ENCODE measurements at places on chromosomes 3 and 15.

- no peak for DNase-seq
These were observed 27.6 kb upstream of the VILL start for GRCh38 chr3:37963016-37963415.

DNA sequence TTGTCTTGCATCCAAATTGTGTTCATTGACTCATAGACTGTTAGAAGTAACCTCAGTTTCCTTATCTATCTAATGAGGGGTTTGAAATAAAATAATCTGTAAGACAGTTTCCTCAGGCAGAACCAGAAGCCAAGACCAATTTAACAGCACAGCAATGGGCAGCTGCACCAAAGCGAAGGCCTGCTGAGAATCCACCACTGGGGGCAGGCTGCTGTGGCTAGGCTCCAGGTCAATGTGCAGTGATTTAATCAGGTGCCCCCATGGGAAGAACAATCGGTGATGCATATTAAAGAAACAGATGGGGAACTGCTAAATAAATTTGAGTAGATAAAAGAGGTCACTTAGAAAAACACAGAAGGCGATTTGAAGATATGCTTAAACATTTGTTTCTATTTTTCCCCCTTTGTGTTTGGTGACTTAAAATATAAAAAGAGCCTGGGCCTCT is 28.0 kb upstream of the TMOD3 start:
- no peak for DNase-seq

DNA sequence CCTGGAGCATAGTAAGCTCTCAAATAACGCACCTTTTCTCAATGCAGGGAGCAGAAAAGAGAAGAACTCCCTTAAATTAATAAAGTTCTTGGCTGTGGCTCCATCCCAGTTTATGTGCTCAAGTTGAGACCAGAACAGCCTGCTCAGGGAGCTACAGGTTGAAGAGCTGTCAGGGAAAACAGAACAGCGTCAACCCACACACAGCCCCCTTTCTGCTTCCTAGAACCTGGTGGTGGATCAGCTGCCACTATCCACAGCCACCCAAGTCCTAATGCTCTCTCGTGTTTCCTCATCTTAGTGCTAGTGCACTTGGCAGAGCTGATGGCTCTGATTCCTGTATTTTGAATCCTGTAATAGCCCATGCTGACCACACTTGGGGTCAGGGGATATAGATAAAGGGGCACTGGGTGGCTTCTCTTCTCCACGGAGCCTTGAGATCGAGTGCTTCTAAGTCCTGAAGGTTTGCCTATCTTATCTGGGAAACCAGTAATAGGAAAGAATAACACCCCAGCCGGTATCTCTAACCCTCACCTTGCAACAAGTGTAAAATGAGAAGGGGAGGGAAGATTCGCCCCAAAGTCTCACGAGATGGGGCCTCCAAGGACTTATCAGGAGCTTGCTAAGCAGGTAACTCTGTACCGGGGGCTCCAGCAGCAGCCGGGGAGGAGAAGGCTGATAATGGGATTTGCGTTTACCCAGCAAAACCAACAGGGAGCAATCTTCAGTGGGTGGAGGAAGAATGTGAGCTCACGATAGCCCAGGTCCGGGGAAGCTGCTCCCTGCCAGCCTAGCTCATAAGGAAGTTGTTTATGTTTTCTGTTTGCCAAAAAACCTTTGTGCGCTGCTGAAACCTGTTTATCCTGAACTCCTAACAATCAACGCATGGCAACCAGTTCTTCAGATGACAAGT is 136.2 kb upstream of the ICE2 start:
- DNase-seq, result no peak

DNA sequence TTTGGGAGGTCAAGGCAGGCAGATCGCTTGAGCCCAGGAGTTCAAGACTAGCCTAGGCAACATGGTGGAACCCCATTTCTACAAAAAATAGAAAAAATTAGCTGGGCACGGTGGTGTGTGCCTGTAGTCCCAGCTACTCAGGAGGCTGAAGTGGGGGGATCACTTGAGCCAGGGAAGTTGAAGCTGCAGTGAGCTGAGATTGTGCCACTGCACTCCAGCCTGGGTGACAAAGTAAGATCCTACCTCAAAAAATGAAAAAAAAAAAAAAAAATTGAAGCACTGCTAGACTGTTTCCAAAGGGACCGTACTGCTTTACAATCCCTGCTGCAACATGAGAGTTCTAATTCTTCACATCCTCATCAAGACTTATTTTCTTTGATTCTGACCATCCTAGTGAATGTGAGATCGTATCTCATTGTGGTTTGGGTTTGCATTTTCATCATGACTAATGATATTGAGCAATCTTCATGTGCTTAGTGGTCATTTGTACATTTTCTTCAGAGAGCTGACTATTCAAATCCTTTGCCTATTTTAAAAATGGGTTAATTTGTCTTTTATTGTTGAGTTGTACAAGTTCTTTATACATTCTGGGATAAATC is 10.8 kb downstream of the CMTM8 start:
- no peak for DNase-seq

DNA sequence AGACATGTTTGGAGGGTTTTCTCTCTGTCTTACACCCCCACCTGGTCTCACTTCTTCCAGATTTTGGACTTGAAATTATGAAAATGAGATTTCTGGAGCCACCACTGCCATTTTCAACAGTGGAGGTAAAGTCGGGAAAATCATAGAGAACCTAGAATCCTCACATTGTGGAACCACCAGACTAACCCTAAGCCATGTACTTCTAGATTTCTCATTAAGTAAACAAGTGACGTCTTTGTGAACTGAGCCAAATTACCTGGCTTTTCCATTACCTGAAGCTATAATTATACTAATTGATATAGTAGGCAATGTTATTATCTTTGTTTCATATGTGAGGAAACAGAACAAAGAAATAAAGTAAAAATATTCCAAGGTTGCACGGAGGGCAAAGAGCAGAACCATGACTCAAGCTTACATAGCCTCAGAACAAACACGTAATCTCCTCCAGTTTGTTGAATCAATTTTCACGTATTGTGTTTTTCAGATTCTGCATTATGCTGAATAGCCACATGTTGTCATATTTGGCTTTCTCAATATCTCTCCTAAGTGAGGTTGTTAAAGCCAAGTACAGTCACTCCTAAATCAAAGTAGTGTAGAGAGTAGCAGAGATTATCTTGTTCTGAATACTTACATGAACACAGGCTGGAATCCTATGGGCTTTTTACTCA is 101.3 kb upstream of the CMC1 start:
- no peak for DNase-seq

DNA sequence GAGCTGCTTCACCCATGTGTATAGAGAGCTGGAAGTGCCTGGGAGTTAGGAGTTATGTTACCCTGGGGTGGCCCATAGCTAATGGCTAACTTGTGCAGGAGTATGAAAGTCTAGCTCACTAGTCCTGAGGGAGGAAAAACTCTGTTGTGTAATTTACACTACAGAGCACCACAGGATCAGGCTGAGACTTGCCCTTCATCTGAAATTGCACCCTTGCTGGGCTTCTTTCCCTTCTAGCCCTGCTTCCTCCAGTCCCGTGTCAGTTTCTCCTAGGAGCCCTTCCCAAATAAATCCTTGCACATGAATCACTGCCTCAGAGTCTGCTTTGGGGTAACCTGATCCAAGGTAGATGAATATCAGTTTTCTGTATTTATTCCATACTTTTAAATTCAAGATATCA is 40.0 kb downstream of the CTXND1 start:
- DNase-seq, result no peak

DNA sequence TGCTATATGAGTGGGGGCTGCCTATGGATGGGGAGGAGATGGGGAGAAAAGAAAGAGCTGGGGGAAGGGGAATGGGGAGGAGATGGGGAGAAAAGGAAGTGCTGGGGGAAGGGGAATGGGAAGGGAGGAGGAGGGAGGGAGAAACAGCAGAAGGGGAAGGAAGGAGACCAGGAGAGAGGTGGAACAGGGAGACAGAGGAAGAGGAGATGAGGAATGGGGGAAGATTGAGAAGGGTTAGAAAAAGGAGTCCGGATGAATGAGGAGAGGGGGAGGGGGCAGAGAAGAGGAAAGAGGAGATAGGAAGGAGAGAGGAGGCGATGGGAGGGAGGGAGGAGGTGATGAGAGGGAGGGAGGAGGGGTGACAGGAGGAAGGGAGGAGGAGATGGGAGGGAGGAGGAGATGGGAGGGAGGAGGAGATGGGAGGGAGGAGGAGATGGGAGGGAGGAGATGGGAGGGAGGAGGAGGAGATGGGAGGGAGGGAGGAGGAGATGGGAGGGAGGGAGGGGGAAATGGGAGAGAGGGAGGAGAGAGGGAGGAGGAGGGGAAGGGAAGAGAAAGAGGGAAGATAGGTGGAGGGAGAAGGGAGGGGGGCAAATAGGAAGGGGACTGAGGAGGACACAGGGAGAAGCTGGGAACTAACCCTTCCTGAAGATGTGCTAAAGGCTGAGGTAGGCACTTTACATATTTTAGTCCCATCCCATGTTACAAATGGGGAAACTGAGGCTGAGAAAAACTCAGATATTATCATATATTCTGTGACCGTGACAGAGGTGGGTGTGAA is 6.6 kb upstream of the BCL2L10 start:
- DNase-seq, result no peak

DNA sequence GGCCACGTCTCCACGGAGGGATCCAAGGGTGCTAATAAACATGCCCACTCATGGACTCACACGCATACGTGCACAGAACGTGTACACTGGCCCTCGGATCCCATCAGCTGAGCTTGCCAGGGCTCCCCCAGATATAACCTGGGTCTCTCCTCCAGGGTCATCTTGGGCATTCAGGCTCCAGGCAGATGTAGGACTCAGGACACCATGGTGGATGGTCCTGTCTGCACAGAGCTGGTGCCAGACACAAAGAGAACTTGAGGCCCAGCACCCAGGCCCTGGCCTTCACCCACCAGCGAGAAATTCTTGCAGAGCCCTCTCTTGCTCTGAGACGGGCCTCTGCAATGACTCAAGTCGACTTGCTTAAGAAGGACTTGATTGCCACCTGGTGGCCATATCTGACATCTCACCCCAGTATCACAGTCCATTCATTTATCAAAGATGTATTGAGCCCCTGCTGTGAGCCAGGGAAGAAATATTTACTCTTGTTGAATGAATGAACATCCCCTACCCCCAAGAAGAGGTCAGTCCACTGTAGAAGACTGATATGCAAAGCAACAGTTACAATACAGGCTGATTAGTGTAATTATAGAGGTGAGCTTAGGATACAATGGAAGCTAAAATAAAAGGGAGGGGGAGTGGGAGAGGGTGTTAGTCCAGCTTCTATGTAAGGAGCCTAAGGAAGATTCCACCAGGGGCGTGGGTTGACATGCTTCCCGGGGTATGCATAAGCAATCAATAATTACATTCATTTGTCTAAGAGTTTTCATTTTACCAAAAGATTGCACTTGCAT is 34.2 kb upstream of the VPS8 start:
- peak; percentile 77 for DNase-seq

DNA sequence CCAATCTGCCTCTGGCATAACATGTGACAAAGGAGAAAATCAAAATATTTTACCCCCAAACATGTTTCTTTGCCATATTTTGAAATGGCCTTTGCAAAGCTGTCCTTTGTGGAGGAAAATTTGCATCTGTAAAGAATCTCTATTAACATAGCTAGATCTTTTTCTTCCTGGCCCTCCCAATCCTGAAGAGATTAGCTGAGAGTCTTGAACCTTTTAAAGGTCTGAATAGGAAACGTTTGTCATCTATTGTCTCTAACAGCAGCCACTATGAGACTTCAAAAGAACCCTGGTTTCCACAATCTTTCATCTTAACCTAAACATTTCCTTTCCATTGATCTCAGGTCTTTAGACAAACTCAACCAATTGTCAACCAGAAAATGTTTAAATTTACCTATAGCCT is 520.9 kb upstream of the TGFBR2 start:
- DNase-seq, result no peak

DNA sequence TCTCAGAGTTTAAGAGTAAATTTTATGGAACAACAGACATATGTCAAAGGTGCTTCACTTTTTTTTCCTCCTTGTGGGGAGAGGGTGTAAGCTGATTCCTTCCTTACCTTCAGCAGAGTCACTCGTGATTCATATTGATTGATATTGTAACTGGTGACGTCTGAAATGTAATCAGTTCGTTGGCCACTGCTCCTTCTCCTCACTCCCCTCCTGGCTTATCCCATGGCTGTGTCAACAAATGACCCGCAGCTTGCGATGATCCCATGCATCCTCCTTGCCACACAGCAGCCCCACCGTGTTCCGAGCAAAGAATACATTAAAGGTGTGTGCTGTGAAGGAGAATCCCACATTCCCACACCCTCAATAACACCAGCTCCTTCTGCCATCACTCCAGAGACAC is 7.3 kb downstream of the MGLL start:
- DNase-seq, result no peak

GRCh38 chr15:68208136-68208535 is 3.0 kb upstream of the CALML4 start:
- DNase-seq, result no peak

- DNase-seq, result peak; percentile 2
These were observed 141.2 kb downstream of the GMNC start for GRCh38 chr3:190721330-190721729.

DNA sequence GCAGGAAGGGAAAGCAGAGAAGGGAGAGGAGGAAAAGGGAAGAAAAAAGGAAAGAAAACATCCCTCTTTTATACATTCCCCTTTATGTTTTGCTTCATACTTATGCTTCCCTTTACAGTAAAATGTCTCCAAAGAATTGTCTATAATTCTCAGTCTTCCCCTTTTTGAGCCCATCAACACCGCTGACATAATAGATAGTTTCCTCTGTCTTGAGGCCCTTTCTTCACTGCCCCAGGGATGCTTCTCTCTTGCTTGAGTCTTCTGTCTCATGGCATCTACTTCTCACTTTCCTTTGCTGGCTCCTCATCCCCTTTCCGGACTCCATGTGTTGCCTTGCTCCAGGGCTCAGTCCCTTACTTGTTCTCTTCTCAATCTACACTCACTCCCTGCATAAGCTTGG is 99.7 kb upstream of the DAZL start:
- no peak for DNase-seq

DNA sequence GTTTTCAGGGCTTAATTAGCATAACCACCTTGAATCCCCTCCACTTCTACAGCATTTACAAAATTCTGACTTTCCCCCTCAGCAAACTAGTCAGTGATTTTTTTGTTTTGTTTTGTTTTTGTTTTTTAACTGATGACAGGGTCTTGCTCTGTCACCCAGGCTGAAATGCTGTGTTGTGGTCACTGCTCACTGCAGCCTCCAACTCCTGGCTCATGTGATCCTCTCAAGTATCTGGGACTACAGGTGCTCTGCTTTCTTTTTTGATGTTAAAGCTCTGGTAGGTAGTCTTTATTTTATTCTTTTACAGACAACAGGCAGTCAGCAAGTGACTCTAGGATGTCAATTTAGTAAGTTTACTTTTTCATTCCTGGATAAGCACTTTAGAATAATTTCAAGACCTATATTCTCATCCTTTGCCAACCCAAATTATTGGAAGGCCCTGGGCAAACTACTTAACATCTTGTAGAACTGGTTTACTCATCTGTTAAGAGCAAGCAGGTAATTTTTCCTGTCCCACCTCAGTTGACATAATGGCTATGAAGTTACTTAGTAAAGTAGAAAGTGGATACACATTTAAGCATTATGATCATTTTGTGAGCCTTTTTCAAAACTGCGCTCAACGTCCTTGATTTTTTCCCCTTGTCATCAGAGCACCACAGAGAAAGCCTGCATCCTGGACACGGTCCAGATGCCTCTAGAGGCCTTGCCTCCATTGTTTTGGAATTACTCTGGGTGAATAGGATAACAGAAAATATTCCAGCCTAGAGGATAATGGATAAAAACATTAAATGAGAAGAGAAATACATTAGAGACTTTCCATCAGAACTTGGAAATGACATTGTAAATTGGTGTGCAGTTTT is 69.9 kb upstream of the NDUFB4 start:
- DNase-seq, result no peak

Measured in SHP77 treated with DMSO at 0.1 percent for 48 hours (cell line).